ENCODE measurements at places on chromosomes 7 and 10.

DNA sequence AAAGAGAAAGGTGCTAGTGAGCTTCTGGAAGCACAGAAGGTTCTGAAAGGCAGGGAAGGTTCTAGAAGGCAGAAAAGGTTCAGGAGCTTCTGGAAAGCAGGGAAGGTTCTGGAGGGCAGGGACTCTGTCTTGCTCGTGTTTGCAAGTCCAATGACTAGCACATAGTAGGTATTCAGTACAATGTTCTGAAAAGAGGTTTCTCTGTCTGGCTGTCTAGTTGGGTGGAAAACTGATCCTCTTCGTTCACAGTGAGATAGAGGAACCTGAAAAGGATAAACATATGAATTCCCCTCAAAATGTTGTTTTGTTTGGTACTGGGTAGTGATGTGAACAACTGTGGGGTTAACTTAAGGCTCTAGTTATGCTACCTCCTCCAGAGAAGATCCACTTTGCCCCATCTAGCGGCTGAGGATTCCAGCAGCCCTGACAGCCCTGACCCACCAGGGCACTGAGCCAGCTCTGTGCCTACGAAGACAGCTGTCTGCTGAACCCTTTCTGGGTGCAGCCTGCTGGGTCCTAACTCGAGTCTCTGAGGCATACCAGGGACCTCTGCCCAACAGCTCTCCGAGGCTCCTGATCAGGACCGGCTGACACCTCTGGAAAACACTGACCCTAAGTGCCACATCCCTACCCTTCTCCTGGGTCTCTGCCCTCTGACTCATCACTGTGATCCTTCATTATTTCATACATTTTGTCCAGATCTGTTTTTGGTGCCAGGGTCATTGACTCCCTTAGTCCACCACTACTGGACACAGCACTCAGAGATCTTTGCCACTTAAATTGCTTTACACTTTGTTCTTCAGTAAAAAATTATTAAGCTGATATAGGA, 15.4 kb downstream of the PTPRN2 start:
- DNase-seq, result no peak

DNA sequence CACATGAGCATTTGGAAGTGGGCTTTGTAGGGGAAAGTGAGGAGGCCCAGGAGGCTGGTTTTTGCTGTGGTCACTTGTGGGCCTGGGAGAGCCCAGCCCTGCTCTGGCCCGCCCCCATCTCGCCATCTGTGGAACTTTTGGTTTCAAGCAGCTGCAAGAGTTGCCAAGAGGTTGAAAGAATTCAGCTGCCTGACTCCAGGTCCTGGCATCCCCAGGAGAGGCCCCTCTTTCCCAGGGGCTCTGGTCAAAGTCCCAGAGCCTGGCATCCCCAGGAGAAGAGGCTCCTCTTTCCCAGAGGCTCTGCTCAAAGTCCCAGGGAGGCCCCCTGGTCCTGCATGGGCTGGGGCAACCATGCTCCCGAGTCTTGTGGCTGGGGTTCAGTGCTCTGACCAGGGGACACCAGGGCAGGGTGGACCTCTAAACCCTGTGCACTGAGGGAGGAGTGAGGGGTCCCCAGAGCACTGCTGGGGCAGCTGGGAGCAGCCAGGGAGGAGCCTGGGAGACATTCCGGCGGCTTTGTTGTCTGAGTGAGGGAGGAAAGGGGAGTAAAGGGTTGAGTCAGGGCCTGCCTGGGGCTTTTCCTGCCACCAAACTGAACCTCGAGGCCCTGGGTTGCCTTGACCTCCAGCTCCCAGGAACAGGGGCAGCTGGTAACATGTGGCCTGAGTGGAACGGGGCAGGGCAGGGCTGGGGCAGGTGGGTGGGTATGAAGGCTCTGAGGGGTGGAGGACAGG, 27.7 kb upstream of the CSGALNACT2 start:
- no peak for DNase-seq

GRCh38 chr7:126202177-126202576, 1050.6 kb downstream of the GRM8 start:
- DNase-seq, result no peak

DNA sequence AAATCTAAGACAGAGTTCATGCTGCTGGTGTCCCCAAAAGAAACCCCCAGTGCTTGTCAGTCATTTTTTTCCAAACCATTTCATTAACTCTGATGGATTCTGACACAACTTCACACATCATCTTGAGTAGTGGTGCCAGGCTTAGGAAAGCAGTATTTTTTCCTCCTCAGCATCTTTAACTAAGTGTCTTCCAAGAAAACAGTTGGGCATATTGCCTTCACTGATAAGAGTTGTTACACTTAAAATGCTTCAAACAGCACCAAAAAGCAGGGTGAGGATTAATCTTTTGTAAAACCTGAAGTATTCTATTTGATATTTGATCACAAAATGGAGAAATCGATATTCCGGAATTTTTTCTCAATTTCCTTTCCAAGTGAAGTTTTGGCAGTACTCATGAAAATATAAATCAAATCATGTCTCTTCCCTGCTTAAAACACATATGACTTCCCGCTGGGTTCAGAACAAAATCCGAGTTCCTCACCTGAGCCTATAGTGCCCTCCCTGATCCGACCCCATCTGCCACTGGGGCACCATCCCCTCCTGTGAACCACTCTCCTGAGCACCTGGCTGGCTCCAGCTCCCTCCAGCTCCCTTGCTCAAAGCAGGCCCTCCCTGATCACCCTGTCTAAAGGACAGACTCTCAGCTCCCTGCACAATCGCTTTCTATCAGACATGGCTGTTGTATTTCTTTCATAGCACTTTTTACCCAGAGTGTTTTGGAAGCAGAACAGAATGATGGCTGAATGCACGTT, 61.6 kb downstream of the CYTH3 start:
- no peak for DNase-seq

DNA sequence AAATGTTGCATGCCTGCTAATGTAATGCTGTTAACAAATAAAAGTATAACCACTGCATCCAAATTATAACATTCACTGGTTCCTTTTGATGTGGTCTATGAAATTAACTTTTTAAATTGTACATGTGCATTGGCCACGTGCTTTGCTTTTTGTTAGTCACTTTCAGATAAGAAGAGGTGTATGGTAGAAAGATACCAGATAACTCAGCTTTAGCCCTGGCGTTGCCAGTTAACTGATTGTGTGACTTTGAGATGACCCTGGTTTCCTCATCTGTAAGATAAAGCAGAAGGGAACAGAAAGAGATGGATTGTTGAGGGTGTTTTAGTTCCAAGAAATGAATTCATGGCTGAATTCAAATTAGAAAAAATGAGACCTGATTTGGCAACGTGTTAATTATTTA, 1.9 kb upstream of the TRDMT1 start:
- DNase-seq, result no peak

DNA sequence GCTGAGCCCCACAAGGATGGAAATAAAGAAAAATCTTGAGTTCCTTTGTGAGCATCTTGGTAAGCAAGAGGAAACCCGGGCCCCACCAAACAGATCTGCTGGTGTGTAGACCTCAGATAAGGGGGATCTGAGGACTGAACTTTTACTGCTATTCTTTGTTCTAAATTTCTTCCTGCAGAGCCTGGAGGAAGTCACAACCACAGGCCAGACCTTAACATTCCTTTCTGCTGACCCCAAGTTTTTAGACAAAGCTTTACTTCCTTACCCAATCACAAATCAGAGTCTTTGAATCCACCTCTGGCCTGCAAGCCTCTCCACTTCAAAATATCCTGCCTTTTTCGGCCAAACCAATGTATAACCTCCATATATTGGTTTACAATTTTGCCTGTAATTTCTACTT, 352.6 kb upstream of the AUTS2 start:
- DNase-seq, result no peak

DNA sequence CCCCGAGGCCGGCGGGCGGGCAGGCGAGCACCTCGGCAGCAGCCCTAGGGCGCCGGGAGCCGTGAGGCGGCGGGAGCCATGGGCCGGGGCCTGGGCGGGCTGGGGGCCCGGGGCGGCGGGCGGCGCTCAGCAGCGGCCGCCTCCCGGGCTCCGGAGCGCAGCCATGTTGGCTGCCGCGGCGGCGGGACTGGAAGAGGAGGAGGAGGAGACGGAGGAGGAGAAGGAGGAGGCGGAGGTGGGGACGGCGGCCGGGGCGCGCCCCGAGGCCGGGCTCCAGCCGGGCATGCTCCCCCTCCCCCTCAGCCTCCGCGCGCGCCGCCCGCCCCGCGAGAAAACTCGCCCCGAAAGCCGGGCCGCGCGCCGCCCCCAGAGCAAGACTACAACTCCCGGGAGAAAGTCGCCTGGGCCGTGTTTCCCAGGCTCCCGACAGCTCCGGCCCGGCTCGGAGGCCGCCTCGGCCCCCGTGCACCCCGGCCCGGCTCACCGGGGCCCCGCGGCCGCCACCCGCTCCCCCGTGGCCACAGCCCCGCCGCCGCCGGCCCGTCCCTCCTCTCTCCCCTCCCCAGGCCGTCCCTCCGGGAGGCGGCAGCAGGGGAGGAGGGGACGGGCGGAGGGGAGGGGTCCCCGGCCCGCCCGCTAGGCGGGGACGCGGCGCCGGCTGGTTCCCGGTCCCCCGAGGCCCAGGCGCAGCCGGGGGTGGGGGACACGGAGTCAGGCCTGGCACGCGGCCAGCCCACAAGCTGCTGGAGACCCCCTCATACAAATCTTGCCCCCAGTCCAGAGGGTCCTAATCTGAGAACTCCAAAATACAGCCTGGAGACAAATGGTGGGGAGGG, at the start of gene DLG5:
Gene DLG5 (minus strand): TSS at position 190 of the 836 bp plus-strand sequence. CDS start 235 bp downstream, outside the sequence.
- no peak for DNase-seq

DNA sequence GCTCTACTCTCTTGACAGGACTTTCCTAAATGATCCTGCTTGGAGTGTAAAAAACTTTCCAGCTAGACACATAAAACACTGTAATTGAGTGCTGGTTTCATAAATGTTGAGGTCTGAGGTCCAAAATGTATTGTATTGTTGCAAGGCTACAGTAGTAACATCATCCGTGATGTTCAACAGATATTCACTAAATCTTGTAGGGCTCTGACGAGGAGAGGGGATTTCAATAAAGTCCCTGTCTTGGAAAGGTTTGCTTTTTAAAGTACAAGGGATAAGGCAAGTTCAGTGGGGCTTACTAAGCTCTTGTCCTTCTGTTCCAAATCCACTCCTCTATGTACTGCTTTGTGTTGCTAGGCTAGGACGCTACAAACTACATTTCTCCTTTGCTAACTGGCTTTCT, 48.9 kb downstream of the FHIP2A start:
- DNase-seq, result no peak

GRCh38 chr10:63197344-63198092, 64.4 kb downstream of the NRBF2 start:
- DNase-seq, result no peak

GRCh38 chr7:107847168-107847835, 43.7 kb upstream of the DLD start:
- no peak for DNase-seq

DNA sequence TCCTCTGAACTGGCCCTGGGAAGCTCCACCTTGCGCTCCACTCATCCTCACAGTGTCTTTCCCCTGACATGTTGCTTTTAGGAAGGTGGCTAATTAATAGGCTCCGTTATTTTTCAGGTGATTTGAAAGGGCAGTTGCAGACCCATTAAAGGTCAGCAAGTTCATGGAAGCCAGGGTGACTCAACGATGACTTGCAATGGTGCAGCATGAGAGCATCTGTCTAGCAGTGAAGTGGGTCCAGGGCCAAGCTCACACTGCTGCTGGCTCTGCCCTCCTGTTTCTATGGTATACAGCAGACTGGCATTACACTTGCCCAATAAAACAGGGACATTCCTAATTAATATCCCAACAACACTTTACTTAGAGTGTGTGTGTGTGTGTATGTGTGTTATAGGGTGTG, 68.8 kb upstream of the WDR11 start:
- no peak for DNase-seq

- DNase-seq, result no peak
Observed at GRCh38 chr10:121216295-121216694, 365.1 kb downstream of the WDR11 start.

GRCh38 chr7:139648391-139648861, 124.9 kb downstream of the CLEC2L start:
- peak; percentile 14 for DNase-seq

GRCh38 chr7:33632322-33632721, 273.0 kb upstream of the BMPER start:
- DNase-seq, result no peak

DNA sequence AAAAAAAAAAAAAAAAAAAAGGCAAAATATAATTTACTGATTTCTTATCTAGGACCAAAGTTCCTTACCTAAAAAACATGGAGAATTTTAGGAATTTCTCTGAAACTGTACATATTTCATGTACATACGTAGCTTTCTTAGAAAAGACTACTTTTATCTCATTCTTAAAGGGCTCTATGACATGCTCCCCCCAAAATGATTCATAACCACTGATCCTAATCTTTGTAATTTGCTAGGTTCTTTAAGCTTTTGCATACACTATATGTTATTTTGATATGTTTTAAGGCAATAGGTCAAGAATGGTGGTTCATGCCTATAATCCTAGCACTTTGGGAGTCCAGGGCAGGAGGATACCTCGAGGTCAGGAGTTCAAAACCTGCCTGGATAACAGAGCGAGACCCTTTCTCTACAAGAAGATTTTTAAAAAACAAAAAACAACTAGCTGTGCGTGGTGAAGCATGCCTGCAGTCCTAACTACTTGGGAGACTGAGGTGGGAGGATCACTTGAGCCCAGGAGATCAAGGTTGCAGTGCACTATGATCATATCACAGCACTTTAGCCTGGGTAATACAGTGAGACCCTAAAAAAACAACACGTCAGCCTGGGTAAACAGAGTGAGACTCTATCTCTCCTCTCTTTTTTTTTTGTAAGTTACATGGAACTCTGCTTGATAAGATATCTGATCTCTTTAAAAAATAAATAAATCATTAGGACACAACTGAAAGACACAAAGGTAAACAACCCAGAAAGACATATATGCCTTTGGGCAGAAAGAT, 54.8 kb downstream of the ATAD1 start:
- no peak for DNase-seq

GRCh38 chr10:91756286-91756685, 41.9 kb upstream of the TNKS2 start:
- DNase-seq, result no peak

- DNase-seq, result no peak
Observed at GRCh38 chr10:36491926-36492325, 633.5 kb upstream of the ANKRD30A start.

DNA sequence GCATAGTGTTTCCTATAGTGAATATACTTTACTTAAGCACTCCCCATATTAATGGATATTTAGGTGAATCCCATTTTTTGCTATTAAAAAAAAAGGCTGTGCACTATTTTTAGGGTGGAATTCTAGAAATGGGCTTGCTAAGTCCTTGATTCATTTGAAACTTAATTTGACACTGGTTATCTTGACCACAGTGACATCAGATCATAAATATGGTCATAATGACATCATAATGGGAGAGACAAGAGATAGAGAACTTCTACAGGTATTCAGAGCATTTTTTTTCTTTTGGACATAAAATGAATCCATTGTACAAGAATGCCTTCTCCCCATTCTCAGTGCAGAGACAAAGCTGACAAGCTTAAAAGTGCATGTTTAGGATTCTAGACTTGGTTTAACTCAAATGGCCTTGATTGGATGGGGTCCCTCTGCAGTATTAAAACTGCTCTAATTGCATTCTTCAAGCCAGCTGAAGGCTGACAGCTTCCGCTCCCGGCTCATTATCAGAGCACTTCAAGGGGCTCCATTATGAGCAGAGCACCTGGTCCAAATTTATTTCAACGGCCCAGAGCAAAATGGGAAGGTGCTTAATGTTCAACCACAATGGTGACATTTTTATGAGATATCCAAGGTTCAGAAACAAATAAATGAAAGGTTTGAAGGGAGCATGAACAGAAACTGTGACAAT, 104.8 kb downstream of the JAZF1 start:
- no peak for DNase-seq

Data from NCI-H748 treated with DMSO at 0.1 percent for 48 hours (cell line).